ENCODE measurements at places on chromosomes 12 and 14.

GRCh38 chr12:65123435-65124063 is 2.4 kb upstream of the WIF1 start:
- no peak for DNase-seq

- peak; percentile 32 for DNase-seq
Observed at GRCh38 chr12:20865873-20866272, 55.4 kb downstream of the SLCO1B3 start.

- DNase-seq, result no peak
Observed at GRCh38 chr12:111412007-111412829, 6.5 kb downstream of the SH2B3 start.

GRCh38 chr12:182381-182892 is 31.5 kb downstream of the SLC6A12 start:
- DNase-seq, result no peak

DNA sequence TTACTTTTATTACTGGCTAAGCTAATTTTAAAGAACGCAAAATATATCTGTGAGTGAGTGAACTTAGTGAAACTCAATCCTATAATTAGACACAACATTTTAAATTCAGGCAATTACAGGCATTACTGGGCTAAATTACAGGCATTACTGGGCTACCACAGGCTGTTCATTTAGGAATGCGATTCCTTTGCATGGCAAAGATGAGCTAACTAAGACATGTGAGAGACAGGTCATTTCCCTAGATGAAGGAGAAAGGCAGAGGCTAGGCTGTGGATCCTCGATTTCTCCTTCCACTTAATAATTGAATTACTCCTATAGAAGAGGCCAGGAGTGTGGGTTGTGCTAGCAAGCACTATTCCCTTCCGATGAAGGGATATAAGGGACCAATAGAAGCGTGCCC is 429.4 kb upstream of the LMO3 start:
- DNase-seq, result no peak

DNA sequence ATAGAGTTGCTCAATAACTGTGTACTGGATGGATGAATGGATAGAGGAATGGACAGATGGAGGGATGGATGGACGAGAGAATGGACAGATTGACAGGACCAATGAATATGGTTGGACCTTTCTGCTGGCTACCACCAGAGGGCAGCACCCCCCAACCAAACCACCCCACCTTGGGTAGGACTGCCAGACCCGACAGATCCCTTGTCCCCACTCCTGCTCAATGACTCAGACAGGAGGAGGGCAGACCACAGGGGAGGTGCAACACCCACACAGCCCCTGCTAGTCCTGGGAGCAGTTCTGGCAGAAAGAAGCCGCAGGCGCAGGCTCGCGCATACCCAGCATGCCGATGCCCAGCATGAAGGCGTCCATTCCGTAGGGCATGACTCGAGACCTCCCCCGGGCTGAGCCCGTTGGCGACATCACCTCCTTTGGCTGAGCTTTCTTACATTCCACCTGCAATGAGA is 12.4 kb downstream of the MSI1 start:
- DNase-seq, result peak; percentile 72

DNA sequence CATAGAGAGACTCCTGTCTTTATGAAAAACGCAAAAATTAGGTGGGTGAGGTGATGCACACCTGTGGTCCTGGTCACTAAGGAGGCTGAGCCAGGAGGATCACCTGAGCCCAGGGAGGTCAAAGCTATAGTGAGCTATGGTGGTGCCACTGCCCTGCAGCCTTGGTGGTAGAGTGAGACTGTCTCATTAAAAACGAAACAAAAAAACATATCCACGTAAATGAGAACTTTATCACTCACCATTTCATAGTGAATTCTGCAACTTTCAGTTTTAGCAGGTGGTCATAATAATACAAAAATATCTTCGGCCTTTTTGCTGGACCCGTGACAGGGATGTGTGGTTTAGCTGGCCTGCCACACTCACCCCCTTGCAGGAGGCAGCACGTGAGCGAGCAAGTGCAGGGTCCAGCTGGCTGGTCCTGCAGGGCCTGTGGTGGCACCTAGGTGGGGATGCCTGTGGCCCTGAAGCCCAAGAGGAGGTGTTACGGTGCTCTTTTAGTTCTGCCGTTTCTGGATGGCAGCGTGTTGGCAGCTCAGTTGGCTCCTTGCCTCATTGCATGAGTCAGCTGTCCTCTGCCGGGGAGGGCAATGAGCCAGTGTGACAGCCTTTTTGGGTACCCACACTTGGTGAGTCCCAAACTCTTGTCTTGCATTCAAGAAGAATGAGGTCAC is 1330.7 kb upstream of the TMEM132C start:
- peak; percentile 59 for DNase-seq

- no peak for DNase-seq
Observed at GRCh38 chr12:2559931-2560330, 234.8 kb upstream of the FKBP4 start.

- no peak for DNase-seq
Observed at GRCh38 chr14:96626916-96627315, 124.7 kb downstream of the PAPOLA start.

GRCh38 chr14:83733670-83734069 is 1796.3 kb upstream of the FLRT2 start:
- DNase-seq, result no peak

- no peak for DNase-seq
Observed at GRCh38 chr12:80317307-80317706, 126.7 kb upstream of the PTPRQ start.

DNA sequence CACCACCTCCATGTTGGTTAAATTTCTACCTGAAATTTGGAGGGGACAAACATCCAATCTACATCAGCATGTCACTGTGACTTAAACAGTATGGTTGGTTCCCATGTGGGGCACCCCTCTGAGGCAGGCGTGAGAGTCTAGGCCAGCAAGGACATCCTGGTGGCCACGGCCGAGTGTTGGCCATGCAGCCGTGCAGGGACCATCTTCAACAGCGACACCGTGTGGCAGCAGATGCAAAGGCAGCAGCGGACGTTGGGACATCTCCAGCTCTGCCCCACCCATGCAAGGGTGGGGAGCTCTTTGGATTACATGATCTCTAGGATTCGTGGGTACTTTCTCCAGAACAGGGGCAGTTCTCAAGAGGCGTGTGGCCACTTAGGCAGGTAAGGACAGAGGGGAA is 49.8 kb downstream of the NOC4L start:
- no peak for DNase-seq

- DNase-seq, result no peak
Observed at GRCh38 chr14:67551940-67552339, 18.9 kb downstream of the PLEKHH1 start.

GRCh38 chr12:124927201-124928094 is 13.0 kb upstream of the UBC start:
- no peak for DNase-seq

DNA sequence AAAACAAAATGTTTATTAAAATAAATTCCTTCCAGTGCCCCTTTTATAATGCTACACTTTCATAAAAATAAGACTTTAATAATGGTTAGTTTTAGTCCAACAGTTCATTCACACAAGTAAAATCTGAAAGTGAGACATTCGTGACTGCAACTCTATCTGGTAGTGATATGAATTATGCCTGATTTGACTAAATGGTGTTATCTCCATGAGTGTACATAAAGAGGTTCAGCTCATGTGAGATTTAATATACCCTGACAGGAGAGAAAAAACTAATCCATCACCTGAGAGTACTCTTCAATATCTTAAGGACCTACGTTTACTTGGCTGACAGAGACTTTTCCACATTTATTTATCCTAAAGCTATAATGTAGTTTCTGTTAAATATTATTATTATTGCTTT is 34.0 kb downstream of the ERO1A start:
- DNase-seq, result no peak

GRCh38 chr14:84144166-84144565 is 1385.8 kb upstream of the FLRT2 start:
- DNase-seq, result no peak

DNA sequence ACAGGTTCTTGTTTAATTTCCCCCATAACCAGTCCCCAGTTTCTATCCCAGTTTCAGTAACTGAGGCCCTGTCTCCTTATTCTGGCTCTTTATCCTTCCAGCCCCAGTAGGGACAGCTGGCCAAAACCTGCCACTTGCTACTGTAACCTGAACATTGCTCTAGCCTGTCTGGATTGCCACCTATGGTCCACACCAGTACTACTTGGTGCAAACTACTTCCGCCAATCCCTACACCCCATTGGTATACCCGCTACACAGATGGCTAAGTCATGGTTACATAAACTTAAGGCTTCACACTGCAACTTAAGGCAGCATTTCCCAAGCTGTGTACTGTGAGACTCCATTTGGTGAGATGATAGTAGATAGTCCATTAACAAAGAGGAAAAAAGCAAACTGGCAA is 20.3 kb upstream of the C12orf76 start:
- no peak for DNase-seq

DNA sequence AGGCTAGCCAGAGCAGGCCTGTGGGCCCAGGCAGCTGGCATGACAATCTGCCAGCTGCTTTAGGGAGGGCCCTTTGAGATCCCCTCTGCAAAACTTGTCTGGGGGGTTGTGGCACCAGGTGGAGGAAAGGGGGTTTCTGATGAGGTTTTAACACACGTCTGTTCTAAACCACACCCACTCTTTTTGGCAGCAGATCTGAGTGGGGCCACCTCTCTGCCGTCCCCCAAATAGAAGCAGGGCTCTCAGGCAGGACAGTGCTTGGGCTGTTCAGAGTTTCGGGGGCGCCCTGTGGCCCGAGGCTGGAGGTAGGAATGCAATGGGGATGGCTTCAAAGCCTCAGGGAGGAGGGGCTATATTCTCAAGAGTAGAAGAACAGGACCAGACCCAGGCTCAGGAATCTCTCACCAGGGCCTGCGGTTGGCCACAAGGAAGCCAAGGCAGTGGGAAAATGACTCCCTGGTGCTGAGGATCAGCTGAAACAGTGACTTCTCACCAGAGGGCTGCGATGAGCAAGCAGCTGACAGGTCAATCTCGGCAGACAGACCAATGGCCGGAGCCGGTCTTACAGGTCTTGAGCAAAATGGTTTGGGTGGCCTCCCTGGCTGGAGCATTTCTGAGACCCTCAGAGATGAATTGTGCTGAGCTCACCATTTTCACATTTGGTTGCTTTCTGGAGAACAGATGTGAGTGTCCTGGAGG is 1.5 kb upstream of the KRT5 start:
- DNase-seq, result no peak

GRCh38 chr14:74014299-74014698 is 4.8 kb downstream of the ENTPD5 start:
- no peak for DNase-seq

- DNase-seq, result no peak
Observed at GRCh38 chr14:54206516-54206915, 190.3 kb upstream of the CDKN3 start.

GRCh38 chr12:77788231-77789168 is 42.2 kb upstream of the NAV3 start:
- DNase-seq, result no peak

- no peak for DNase-seq
Observed at GRCh38 chr14:64478634-64479250, 13.4 kb downstream of the AKAP5 start.

- DNase-seq, result no peak
Observed at GRCh38 chr12:95115641-95116040, 42.2 kb upstream of the NR2C1 start.

DNA sequence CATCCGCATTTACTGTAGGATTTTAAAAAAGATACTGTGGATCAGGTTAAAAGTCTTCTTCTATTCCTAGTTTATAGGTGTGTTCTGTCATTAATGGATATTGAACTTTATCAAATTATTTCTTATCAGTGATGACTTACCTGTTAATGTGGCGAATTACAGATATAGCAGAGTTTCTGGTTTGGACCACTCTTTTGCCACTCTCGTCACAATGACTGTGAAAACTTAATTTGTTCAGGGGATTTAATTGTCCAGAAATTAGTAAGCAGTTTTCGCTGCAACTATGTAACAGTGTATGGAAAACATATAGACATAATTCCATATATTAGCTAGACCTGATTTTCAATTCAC is 14.9 kb downstream of the COCH start:
- DNase-seq, result no peak

DNA sequence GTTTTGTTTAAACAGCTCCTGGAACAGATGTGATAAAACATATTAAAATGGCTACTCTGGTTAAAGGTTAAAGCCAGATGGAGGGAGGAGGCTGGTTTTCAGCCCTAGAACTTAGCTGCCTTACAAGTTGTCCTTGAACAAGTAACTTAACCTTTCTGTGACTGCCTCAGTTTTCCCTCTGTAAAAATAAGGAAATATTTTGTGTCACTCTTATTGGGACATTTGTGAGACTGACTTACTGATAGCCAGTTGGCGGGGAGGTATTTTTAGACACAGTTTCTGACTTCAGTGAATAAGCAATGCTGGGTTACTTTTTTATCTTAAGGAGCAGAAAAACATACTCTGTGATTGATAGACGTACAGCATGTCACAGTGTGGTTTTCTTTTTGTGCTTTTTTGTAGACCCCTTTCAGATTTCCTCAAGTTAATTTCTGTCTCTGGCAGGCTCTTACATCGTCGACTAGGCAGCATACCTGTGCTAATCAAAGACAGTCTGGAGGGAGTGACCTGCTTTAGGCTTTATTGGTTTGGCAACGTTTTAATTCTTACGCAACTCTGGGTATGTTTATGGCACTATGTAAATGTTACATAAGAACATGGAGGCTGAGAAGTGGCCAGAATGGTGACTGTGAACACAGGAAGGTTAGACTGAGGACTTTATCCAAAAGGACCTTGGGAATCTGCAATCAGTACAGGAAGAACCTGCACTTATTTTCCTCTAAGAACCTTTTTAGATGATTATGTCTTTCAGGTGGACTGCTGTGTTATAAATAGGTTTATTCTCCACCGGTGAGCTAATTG is 3.3 kb downstream of the ACVR1B start:
- no peak for DNase-seq

DNA sequence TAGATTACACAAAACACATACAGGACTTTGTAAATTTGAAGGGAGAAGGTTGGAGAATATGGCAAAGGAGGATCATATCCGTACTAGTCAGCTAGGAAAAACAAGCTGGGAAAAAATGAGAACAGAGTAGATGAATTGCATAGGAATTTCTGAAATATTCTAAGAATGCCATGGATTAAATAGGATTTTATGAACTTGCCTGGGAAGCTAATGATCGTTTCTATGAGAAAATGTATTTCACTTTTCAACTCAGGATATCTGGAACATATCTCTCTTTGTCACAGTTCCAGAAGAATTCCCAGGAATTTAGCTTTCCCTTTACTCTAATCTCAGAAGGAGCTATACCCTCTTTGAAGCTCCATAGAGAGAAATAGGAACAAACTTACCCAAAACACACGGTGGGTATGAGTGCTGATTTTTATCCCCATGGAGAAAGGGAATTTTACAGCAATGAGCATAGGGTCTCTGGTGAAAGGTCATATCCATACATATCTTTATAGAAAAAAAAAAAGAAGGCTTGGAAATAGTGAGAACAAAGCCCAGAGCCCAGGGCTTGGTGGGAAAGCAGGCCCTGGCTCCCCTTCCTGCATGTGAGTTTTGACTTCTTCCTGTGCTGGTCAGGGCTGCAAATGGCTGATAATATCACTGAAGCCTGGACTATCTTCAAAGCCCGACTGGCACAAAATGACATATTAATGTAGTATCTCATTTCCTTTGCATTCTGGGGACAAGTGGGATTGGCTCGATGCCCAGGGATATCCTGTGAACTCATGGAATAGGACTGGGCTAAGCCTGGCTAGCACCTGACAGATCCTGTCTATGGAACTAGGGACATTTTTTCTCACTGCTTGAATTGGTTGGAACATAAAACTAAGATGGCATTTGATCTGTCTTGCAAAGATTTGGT is 136.3 kb downstream of the AEBP2 start:
- peak; percentile 50 for DNase-seq

GRCh38 chr12:92304371-92305055 is 158.9 kb upstream of the BTG1 start:
- DNase-seq, result no peak

GRCh38 chr12:16524378-16524777 is 81.6 kb downstream of the LMO3 start:
- DNase-seq, result no peak
